ENCODE measurements at places on chromosomes 5 and 9. TPM values are rescaled to one million over a fixed set of nuclear protein-coding genes. Genes with fewer than 3 reads are reported as not detected.

DNA sequence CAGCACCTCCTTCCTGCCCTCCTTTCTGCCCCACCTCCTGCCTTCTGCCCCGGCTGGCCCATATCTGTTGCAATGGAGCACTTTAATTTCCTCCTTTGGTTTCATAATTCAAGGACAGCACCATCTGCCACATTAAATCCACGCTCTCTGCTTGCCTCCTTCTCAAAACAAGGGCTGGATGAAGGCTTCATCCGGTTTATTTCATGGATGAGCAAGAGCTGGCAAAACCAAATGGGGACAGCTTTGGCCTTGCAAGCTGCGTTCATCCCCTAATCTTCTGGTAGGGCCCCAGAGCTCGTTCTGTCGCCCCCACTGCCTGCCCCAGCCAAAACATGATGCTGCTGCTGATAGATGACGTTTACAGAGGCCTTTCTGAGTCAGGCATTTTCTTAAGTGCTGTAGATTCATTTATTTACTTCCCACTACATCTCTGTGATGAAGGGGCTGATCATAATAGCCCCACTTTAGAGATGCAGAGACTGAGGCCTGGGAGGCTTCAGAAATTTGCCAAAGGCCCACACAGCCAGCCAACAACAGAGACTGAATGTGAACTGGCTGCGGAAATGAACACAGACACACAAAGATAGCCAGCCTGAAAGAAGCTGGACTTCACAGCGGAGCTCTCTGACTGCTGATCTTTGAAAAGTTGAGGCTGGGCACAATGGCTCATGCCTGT, 115.6 kb upstream of the CPEB4 start:
- no peaks in the 10 kb centered on the region for H3K4me1 ChIP-seq
- no peaks in the 10 kb centered on the region for H3K27me3 ChIP-seq
- no peak overlapping the region for H3K27ac ChIP-seq
- H3K36me3 ChIP-seq, result no peaks in the 10 kb centered on the region

DNA sequence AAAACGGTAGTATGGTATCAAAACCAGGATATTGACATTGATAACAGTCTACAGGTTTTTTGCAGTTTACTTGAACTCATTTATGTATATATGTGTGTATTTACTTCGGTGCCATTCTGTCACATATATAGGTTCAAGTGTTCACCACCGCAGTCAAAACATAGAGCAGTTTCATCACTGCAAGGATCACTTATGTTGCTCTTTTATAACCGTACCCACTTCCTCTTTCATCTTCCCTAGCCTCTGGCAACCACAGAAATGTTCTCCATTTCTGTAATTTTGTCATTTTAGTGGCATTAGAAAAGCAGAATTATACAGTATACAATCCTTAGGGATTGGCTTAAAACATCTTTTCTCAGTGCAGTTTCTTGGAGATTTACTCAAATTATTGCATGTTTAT, 90.3 kb downstream of the SH3GL2 start:
- no peak overlapping the region for H3K27ac ChIP-seq
- no peaks in the 10 kb centered on the region for H3K36me3 ChIP-seq
- H3K4me1 ChIP-seq, result no peaks in the 10 kb centered on the region
- DNase-seq, result no peak
- no peaks in the 10 kb centered on the region for H3K27me3 ChIP-seq
- H3K4me3 ChIP-seq, result no peak overlapping the region

- H3K27me3 ChIP-seq, result no peaks in the 10 kb centered on the region
- no peaks in the 10 kb centered on the region for H3K4me1 ChIP-seq
- H3K36me3 ChIP-seq, result no peaks in the 10 kb centered on the region
- no peak overlapping the region for H3K27ac ChIP-seq
These were observed 188.8 kb downstream of the COMMD10 start for GRCh38 chr5:116273448-116274242.

GRCh38 chr9:4936277-4936676, 48.8 kb upstream of the JAK2 start:
- DNase-seq, result no peak
- H3K4me1 ChIP-seq, result peaks cover 40% of the 10 kb centered on the region
- no peaks in the 10 kb centered on the region for H3K27me3 ChIP-seq
- H3K4me3 ChIP-seq, result no peak overlapping the region
- no peaks in the 10 kb centered on the region for H3K36me3 ChIP-seq
- no peak overlapping the region for H3K27ac ChIP-seq

- no peak overlapping the region for H3K4me3 ChIP-seq
- DNase-seq, result no peak
- H3K27me3 ChIP-seq, result peaks cover 27% of the 10 kb centered on the region
- peaks cover 6% of the 10 kb centered on the region for H3K36me3 ChIP-seq
- H3K4me1 ChIP-seq, result no peaks in the 10 kb centered on the region
These were observed 8.8 kb downstream of the BARHL1 start for GRCh38 chr9:132591244-132591643.

- H3K4me3 ChIP-seq, result no peak overlapping the region
- no peak for DNase-seq
- no peaks in the 10 kb centered on the region for H3K36me3 ChIP-seq
- H3K27ac ChIP-seq, result no peak overlapping the region
- H3K4me1 ChIP-seq, result no peaks in the 10 kb centered on the region
- no peaks in the 10 kb centered on the region for H3K27me3 ChIP-seq
These were observed 96.5 kb upstream of the ERCC6L2 start for GRCh38 chr9:95778957-95779356.

DNA sequence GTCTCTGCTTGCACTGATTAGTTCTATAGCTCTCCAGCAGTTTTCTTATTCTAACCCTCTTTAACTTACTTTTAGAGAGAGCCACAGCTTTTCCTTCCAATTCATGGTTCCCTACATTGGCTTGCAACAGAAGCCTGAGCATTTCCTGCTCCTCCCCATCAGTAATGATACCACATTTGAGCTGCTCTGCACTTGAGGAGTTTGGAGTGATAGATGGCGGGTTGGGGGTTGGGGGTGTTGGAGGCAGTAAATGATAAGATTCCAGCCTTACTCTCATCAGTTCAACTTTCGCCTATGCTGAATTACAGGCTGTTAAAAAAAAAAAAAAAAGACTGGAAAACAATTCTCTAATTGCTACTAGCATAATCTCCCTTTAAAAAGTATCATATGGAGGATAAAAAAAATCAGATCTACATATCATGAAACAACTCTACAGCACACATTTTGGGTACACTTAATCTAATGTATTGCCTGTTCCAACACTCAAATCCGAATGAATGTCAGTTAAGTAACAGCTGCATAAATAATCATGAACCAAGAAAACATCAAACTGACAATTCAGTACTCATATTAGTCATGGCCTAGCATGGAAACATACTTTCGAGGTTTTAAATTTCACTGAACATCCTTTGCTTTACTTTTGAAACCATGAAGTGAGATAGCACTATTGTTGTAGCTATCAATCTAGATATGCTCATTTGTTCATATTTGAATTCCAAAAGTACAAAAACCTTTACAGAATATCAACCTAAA, 224.7 kb downstream of the NFIB start:
- no peak overlapping the region for H3K27ac ChIP-seq
- no peak for DNase-seq
- H3K4me3 ChIP-seq, result no peak overlapping the region

GRCh38 chr5:83586874-83587776, 115.6 kb downstream of the VCAN start:
- H3K27me3 ChIP-seq, result no peaks in the 10 kb centered on the region
- H3K4me1 ChIP-seq, result no peaks in the 10 kb centered on the region
- H3K27ac ChIP-seq, result no peak overlapping the region
- no peak overlapping the region for H3K4me3 ChIP-seq
- H3K36me3 ChIP-seq, result no peaks in the 10 kb centered on the region

- DNase-seq, result no peak
- H3K27me3 ChIP-seq, result no peaks in the 10 kb centered on the region
- H3K27ac ChIP-seq, result no peak overlapping the region
- peaks cover 3% of the 10 kb centered on the region for H3K4me1 ChIP-seq
- no peak overlapping the region for H3K4me3 ChIP-seq
- H3K36me3 ChIP-seq, result no peaks in the 10 kb centered on the region
These were observed 269.4 kb upstream of the PANK3 start for GRCh38 chr5:168848569-168848968.

DNA sequence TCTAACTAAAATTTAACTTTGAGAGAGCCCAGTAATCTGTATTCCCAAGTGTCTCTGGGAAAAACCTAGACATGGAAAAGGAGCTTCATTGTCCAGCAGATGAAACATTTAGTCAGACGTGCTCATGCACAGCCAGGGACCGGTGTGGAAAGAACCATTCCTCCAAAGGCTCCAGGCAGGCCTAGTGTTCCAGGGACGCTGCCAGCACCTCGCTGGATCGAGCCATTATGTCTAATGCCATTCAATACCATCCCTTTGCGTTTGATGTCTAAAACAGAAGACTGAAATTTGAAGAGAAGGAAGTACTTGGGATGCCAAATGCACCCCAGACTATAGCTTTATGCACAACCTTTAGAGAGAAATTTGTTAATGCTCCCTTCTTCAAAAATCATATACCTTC, 1.4 kb upstream of the CHSY3 start:
- DNase-seq, result no peak
- no peak overlapping the region for H3K27ac ChIP-seq
- H3K4me3 ChIP-seq, result no peak overlapping the region
- H3K36me3 ChIP-seq, result no peaks in the 10 kb centered on the region
- peaks cover 27% of the 10 kb centered on the region for H3K27me3 ChIP-seq
- H3K4me1 ChIP-seq, result peaks cover 18% of the 10 kb centered on the region

Gene OR1L4
- not detected for total RNA-seq

DNA sequence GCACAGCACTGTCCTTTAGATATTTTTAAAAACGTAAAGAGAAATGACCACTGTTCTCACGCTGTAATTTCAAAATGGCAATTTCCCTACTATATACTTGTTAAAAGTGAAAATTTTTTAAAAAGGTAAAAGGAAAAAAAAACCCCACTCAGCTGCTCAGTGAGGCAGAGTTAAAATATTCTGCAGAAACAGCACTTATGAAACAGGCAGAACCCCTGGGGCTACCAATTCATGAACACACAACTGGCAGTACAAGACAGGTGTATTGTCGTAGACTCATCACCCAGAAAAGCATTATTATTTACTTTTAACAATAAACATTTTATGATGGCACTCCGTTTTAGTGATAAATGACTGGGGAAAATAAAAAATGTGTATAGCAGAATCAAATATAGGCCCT, 1.5 kb upstream of the RASGRF2 start:
- no peak for DNase-seq
- H3K27me3 ChIP-seq, result no peaks in the 10 kb centered on the region
- peaks cover 37% of the 10 kb centered on the region for H3K4me1 ChIP-seq
- H3K36me3 ChIP-seq, result no peaks in the 10 kb centered on the region
- H3K4me3 ChIP-seq, result no peak overlapping the region

Gene NPDC1
- total RNA-seq, result 21.4 TPM

Gene PCDHA7
- not detected for total RNA-seq

DNA sequence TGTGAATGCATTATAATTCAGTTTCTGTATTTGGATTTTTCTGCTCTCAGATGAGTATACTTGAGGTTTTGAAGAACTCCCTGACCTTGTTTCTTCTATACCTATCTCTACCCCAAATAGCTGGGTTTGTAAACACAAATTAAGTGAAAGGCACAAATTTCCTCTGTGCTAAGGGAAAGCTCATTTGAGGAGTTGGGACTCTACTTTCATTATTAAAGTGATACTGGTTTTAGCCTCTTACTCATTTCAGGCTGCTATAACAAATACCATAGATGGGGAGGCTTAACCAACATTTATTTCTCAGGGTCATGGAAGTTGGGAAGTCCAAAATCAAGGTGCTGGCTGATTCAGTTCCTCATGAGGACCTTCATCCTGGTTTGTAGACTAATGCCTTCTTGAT, 97.2 kb upstream of the ANKH start:
- H3K27ac ChIP-seq, result no peak overlapping the region
- no peaks in the 10 kb centered on the region for H3K4me1 ChIP-seq
- no peak for DNase-seq

Data from CD4-positive, alpha-beta memory T cell (primary cell).